ENCODE measurements at places on chromosomes 7 and 10.

DNA sequence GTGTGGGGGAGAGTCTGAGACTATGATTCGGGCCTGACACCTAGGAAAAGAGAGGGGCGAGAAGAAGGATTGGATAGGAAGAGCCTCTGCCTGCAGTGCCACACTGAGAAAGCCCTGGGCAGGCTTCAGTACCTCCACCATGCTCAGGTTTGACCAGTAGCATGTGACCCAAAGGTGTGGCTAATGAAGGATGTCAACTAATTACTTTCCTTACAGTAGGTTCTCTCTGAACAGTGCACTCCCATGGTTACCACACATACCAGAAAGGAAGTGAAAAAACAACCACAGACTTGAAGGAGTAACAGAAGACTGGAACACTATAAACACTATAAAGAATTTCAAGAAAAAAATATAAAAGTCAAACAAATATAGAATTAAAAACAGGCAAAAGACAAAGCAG is 46.2 kb downstream of the SEM1 start:
- DNase-seq = no peak

DNA sequence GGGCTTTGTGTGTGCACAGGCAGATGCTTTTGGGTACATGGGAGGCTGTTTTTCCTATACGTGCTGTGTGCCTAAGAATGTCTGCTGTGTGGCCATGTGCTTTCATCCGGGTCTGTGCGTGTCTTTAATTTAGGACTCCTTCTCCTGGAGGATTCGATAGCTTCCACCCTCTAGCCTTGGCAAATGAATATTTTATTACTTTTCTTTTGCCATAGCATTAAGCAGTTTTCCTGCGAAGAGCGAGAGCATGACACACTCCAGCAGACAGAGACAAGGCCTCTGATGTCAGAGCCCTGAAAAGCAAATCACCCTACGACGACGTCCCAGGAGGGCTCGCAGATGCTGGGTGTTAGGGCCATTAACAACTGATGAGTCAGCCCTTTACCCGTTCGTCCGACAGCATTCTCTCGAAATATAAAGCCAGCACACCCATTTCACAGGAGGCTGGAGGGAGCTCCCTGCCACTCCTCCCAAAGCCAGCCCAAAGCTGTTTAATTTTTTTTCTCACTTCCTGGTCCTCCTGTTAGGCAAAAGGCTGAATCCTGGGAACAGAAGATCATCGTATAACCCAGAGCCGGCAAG is 311.3 kb upstream of the ZMIZ1 start:
- no peak for DNase-seq

DNA sequence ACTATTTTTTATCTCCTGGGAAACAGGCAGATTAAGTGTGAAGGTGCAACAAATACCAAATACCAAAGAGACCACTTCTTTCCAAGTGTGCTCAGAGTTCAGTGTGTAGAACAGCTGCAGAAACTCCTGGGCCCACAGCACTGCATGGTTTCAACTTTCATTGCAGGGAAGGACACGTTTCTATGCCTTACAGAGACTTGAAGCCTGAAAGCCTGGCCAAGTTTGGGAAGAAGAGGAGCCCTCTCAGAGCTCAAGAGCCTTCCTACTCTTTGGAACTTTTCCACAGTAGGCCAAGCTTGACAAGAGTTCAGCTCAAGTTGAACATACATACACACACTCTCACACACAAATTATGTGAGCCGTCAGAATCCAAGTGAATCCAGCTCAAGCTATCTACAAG is 2.5 kb downstream of the HOXA4 start:
- no peak for DNase-seq

- DNase-seq = no peak
These were observed 32.7 kb upstream of the SH2B2 start for GRCh38 chr7:102253973-102254370.

DNA sequence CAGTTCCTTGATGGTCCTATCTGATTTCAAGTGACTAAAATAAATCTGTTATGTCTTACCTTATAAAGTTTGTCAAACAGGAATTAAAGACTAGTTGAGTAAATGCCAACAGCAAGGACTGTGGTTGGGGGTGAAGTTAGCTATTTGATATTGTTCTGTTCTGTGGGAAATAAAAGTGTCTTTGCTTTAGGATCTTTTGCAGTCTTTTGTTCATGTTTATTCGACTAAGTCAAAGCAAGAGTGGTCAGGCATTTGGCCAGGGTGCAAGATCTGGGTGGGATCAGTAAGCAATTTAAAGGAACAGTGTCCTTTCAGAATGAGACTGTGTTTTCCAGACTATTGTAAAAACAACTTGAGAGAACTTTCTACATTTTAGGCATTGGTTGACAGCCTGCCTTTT is at the start of gene COL28A1:
COL28A1 (minus strand) TSS at position 183 of the 400 bp plus-strand sequence. CDS start 2,998 bp downstream, outside the sequence.
- DNase-seq = no peak

DNA sequence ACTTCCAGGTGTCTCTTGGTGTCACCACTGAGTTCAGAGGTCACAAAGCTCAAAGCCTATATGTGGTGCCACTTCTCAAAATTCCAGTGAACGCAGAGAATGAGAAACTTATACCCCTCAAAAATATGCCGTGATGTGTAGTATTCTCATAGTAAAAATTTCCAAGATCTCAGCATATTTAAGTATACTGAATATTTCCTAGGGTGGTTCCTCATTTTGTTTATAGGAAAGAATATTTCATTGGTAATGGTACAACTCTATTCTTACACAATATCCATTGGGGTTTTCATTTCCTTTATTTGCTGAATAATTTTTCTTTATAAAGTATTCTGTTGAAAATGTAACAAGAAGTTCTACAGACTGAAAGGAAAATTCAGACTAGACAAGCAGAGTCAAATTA is 58.9 kb upstream of the ADO start:
- DNase-seq = no peak

DNA sequence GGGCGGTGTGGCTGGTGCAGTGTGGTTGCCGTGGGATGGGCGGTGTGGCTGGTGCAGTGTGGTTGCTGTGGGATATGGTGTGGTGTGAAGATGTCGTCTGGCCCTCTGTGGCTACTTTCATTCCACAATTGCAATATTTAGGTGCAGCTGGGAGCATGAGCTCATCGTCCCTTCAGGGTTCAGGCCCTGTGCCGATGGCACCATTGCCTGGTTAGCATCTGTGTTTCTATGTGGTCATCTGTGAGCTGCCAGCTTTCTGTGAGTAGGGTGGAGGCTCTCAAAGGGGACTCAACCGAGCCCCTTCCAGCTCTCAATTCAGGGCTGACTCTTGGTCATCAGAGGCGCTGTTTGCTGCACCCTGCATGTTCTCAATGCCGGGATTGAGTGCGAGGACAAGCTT is 3.6 kb downstream of the ADGRA1 start:
- no peak for DNase-seq
